ENCODE measurements at places on chromosomes 1 and 21.

- no peak for DNase-seq
Measured at GRCh38 chr21:36707763-36708285, 8.9 kb downstream of the SIM2 start.

DNA sequence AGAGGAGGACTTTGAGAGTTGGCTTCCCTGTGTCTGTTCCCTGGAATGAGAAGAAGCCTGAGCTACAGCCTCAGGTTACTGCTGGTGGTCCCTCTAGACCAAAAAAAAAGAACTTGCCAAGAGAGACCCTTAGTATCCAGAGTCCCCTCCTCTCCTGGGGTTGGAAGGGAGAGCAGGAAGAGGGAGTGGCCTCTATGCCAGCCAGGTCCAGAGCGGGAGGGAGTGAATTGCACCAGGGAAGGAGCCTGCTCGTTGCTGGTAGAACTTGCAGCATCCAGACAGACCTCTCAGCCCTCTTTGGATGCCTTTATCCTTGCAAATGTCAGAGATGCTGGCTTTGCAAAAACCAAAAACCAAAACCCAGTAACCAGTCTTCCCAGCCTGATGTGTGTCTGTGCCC is 491.3 kb upstream of the VAMP3 start:
- DNase-seq = no peak

DNA sequence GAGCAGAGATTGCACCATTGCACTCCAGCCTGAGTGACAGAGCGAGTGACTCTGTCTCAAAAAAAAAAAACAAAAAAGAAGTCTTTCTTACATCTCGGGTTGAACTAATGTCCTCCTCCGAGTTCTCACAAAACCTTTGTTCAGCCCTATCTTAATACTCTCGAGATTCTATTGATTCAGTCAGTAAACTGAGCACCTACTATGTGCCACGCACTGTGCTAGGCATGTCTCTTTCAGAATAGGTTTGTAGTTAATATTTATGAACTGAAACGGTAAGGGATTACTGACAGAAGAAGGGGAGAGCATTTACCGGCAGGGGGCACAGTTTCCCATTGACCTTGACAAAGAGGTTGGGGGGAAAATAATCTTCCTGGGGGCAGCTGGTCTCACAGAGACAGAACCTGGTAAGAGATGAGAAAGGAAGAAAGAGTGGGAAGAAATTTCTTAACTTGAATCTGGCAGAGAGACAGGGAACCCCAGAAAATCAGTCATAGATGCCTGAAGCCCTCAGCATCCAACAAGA is 3.4 kb downstream of the PIAS3 start:
- DNase-seq = no peak

DNA sequence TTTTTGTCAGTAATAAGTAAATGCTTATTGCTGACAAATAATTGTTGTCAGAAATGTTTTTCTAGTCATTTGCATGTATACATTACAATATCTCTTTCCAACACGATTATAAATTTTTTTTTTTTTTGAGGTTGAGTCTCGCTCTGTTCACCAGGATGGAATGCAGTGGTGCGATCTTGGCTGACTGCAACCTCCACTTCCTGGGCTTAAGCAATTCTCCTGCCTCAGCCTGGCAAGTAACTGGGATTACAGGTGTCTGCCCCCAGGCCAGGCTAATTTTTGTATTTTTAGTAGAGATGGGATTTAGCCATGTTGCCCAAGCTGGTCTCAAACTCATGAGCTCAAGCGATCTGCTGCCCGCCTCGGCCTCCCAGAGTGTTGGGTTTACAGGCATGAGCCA is 72.0 kb upstream of the ATF3 start:
- DNase-seq = no peak

DNA sequence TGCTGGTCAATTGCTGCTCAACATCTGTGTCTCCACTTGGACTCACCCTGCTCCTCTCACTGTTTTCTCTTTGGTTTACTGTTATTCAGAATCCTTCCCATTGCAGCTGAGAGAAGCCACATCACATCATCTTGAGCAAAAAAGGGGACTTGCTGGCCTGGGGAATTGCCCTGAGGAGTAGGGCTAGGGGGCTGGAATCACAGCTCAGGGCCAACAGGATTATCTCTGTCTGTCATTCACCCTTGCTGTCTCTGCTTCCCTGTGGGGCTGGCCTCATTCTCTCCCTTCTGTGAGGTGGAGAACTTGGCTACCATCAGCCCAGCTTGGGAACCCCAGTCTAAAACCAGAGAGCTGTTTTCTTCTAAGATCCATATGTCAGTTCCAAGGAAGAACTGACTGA is 140.7 kb upstream of the WNT4 start:
- no peak for DNase-seq

DNA sequence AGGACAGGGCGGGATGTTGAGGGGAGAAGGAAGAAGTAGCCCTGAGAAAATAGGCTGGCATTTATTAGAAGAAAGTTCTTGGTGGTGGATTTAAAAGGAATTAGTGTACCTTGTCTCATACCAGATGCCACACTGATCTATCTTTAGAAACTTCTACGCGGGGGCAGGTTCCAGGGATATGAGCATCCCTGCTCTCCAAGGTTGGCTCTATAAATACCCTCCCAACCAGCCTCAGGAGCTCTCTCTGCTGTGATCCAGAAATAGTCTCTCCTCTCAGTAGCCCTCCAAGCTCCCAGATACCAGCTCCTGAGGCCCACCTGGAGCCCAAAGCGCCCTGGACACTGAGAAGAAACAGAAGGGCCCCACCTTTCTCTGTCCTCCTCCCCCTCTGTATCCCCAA is 128.3 kb upstream of the TNR start:
- no peak for DNase-seq

DNA sequence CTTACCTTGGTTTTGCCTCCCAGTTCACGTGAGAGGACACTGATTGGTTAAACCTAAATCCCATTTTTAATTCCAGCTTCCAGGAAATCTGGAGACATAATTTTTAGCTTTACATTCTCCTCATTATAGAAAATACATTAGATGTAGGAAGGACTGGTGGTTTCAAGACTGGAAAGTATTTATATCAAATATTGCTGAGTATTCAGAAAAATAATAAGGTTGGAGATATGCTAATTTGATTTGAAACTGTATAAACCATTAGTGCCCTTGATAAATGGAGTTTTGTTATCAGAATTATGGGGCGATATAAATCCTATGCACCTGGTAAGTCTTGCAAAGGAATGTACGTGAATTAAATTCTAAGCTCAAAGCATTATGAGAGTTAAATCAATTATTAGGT is 218.0 kb upstream of the ADGRL4 start:
- DNase-seq = no peak

DNA sequence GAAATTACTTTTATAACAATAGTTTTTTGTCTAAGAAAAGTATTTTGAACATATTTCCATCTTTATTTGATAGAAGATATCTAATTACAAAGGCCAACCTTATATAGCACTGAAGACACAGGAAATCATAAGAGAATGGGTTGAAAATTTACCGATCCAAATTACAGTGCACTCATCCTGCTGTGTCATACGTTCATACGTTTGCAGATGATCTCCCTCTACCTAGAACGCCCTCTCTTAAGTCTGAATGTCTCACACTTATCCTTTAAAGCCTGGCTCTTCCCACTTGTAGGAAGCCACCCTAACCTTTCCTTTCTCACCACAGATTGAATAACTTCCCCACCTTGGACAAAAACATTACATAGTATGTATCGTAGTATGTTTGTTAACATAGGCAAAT is 9.3 kb downstream of the ASH1L start:
- no peak for DNase-seq

DNA sequence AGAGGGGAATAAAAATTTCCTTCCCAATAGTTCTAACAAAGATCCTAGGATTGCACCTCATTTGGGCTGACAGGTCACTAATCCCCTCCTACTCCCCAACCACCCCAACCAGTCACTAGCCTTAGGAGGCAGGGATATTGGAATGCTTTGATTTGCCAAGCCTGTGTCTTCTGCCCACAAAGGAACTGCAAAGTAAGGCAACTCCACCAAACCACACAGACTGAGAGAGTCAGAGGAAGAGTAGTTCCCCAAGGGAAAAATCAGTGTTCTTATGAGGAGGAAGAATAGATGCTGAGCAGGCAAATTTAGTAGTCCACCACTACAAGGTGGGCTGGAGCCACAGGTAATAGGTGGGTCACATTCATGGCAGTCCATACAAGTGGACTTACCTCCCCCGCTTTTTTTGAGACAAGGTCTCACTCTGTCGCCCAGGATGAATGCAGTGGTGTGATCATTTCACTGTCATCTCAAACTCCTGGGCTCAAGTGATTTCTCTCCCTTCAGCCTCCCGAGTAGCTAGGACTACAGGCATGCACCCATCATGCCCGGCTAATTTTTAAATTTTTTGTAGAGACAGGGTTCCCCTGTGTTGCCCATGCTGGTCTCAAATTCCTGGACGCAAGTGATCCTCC is 3.7 kb upstream of the TMEM39B start:
- DNase-seq = no peak

DNA sequence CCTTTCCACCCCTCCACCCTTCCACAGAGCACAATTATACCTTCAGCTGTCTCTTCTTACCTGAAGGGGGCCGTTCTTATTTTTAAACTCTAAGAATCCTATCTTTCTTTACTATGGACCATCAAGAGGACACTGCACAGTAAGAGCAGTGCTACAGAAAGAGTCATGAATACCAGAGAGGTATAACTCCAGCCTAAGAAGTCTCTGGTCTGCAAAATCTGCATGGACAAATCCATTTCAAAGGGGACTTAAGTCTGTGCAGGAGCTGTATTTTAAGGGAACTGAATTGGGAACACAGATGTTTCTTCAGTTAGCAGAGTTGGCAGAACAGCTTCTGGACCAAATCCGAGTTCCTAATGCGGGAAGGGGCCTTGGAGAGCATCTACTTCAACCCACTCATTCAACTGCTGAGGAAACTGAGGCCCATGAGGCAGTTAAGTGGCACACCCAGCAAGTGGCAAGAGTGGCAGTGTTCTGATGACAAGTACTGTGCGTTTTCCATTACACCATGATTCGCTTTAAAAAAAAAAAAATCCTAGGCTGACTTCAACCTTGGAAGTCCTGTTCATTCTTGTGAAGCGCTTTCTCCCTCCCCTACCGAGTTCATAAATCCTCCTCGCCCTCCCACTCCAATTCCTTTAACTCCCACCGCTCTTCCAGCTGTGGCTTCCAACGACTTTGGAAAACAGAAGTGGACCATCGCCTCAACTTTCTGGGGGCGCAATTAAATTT is 1.8 kb downstream of the PLPP3 start:
- no peak for DNase-seq

DNA sequence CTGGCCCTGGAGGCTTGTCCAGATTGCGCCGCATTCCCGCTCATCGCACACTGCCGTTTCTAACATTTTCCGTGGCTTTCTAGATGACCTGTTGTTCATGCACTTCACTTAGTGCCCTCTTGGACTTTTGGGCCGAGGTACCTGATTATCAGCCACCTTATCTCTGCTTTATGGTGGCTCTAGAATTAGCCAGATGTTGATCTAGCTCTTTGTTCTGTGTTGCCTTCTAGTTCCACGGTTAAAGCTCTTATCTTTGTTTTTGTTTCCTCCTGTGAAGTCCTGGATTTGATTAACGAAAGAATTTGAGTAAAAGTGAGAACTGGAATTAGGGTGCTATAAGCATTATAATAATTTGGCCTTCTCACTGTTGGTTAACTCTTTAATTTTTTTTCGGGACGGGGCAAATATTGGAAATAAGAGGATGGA is 945 bp downstream of the RNPEP start:
- no peak for DNase-seq

GRCh38 chr21:34820051-34820450 is 151.3 kb downstream of the CLIC6 start:
- DNase-seq = no peak

GRCh38 chr1:151352021-151352718 is 5.1 kb upstream of the RFX5 start:
- no peak for DNase-seq

DNA sequence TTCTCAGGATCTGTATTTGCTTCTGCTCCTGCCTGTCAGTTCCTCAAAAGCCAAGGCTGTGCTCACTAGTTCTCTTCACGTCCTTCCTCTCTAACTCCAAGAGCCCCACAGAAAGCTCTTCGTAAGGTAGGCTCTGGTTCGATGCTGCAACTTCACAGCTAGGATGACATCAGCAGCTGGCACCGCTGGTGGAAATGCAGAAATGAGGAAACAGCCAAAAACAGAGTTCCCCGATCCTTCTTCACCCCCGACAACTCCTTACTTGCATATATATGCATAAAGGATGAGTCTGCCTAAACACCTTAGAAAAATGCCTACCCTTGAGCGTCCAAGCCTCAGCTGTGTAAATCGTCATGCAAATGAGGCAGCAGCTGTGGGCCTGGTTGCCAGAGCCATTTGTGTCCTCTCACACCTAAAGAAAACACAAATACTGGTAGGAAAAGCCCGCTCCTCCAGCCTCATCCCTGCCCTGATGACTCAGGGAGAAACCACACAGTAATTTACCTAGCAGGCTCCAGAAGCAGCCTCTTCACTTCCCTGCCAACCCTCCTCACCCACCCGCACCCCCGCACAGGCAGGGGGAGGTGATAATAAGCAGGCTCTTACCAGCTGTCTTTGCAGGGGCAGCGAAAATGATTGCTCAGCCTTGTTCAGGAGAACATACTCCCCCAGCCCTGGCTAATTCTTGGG is 28.2 kb downstream of the BATF3 start:
- DNase-seq = no peak

- DNase-seq = no peak
Measured at GRCh38 chr1:20322081-20322824, 31.6 kb downstream of the VWA5B1 start.

DNA sequence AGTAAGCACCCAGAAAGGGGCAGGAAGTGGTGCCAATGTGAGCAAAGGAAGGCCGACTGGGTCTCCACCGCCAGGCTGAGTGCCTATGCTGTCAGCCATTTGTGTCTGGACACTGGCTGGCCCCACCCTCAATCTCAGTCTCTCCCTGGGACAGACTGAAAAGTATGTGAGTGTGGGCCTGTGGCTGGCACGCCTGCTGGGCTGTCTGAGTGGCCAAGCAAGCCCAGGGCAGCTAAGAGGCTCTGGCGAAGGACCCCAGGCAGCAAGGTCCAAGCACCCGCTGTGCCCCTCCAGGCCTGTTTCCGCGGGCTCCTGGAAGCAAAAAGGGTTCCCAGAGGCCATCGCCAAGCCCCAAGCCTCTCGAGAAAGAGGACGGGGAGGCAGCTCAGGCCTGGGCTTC is 93.3 kb upstream of the VAMP3 start:
- DNase-seq = no peak

DNA sequence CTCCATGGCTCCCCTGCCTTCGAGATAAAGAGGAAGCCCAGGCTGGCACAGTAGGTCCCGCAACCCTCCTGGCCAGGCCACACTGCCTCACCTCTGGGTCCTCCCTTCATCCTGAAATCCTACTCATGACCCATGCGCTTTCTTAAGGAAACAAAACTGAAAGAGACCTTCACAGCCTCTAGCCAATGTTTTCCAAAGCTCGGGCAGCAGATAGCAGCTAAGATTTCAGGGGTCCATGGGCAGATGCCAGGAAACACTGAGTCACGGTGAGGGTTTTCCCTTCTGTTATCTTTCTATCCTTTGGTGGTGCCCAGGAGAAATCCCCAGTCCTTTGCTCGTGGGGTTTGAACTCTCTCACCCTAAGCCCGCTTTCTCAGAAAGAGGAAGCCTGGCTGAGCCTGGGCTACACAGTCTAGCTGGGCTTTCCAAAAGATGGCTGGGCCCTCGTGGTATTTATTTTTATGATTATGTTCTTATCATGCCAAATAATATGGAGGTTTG is 26.6 kb downstream of the TTC39A start:
- DNase-seq = no peak
